H1 (cell line): ENCODE measurements at places on chromosomes 4 and X. TPM values are rescaled to one million over a fixed set of nuclear protein-coding genes. Genes with fewer than 3 reads are reported as not detected.

CPLX1 gene
- total RNA-seq, result 0.56 and 0.67 TPM in 2 replicates

IL2 gene
- total RNA-seq, result not detected in 2 replicates

LEF1 gene
- total RNA-seq, result 0.67 and 2.6 TPM in 2 replicates

DDX53 gene
- total RNA-seq, result not detected in 2 replicates

RRH gene
- not detected in 2 replicates for total RNA-seq

P2RY4 gene
- total RNA-seq, result not detected in 2 replicates

FHDC1 gene
- total RNA-seq, result 27.7 and 28.6 TPM in 2 replicates

RAI2 gene
- 1.6 and 2.0 TPM in 2 replicates for total RNA-seq

MYOZ2 gene
- not detected in 2 replicates for total RNA-seq

MGST2 gene
- total RNA-seq, result 7.4 and 8.0 TPM in 2 replicates

EDNRA gene
- total RNA-seq, result 3.3 TPM in 2 replicates

ATP2B3 gene
- 0.15 and 0.19 TPM in 2 replicates for total RNA-seq

MAGEC3 gene
- not detected in 2 replicates for total RNA-seq

AWAT2 gene
- total RNA-seq, result not detected in 2 replicates

WDFY3 gene
- total RNA-seq, result 50.7 and 62.4 TPM in 2 replicates

GLRA3 gene
- total RNA-seq, result not detected in 2 replicates

NPY2R gene
- total RNA-seq, result 0.34 and 0.41 TPM in 2 replicates

FIP1L1 gene
- total RNA-seq, result 53.7 and 56.9 TPM in 2 replicates

GLOD5 gene
- not detected in 2 replicates for total RNA-seq

WFS1 gene
- 29.1 and 34.0 TPM in 2 replicates for total RNA-seq

TMEM156 gene
- not detected in 2 replicates for total RNA-seq

KDR gene
- total RNA-seq, result 98.1 and 106 TPM in 2 replicates

CCSER1 gene
- 0.84 and 0.90 TPM in 2 replicates for total RNA-seq

LARP1B gene
- 44.8 and 47.0 TPM in 2 replicates for total RNA-seq

MAGIX gene
- total RNA-seq, result 0.37 and 0.46 TPM in 2 replicates

CT45A2 gene
- total RNA-seq, result not detected in 2 replicates

APOOL gene
- 8.1 and 8.3 TPM in 2 replicates for total RNA-seq

NMU gene
- 30.5 and 31.8 TPM in 2 replicates for total RNA-seq

CCDC158 gene
- not detected in 2 replicates for total RNA-seq

RADX gene
- 3.5 and 4.5 TPM in 2 replicates for total RNA-seq

AVPR2 gene
- not detected in 2 replicates for total RNA-seq

FRMD7 gene
- total RNA-seq, result not detected in 2 replicates

MAGED4B gene
- total RNA-seq, result 78.3 and 81.9 TPM in 2 replicates

PCDH11X gene
- 7.4 and 7.9 TPM in 2 replicates for total RNA-seq

C4orf50 gene
- 0.22 and 0.23 TPM in 2 replicates for total RNA-seq

NHS gene
- 6.6 and 6.7 TPM in 2 replicates for total RNA-seq

ARHGEF9 gene
- total RNA-seq, result 28.7 and 37.1 TPM in 2 replicates

VCX gene
- total RNA-seq, result not detected in 2 replicates

GAGE12F gene
- total RNA-seq, result not detected in 2 replicates
